ENCODE measurements at places on chromosomes 12 and 14.

DNA sequence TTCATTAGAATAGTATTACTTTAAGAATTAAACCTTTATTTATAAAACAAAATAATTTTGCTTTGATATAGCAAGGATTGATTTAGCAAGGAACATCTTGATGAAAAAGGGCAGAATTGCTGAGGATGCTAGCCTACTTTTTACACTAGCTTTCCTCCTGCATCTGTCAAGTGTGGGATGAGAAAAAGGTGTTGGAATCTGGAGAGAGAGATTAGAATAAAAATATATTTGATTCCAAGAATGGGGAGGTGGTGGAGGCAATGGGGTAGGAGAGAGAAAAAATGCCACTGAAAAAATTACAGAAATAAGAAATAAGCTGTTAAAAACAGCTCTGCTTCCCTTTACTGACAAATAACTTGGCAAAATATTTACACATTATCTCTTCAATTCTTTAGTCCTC, 98.9 kb downstream of the NUMB start:
- DNase-seq: no peak

DNA sequence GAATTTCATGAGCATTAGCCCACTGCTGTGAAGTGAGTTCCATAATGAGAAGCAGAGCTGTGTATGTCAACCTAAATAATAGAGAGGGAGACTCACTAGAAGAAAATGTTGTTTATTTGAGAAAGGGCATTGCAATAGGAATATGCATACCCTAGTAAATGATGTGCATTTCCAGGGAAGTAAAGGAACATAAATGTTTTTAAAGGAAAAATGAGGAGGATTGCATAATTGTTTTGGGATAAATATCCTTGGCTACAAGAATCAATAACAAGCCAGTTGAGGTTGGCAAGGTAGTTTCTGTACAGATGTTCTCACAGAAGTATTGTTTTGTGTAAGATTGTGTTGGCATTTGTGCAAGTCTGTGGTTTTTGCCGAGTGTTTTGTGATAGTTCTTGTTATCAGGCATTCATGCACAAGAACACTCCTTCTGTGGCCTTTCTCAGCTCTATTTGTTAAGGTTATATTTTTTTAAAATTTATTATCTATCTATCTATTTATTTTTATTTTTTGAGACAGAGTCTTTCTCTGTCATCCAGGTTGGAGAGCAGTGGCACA, 47.1 kb downstream of the EMP1 start:
- DNase-seq: no peak

GRCh38 chr14:69648480-69649451, 37.4 kb downstream of the SUSD6 start:
- DNase-seq: no peak

- DNase-seq: no peak
These were observed 49.1 kb upstream of the CAND1 start for GRCh38 chr12:67220065-67220464.

- no peak for DNase-seq
These were observed 110.4 kb downstream of the SLC6A15 start for GRCh38 chr12:84802161-84802560.

DNA sequence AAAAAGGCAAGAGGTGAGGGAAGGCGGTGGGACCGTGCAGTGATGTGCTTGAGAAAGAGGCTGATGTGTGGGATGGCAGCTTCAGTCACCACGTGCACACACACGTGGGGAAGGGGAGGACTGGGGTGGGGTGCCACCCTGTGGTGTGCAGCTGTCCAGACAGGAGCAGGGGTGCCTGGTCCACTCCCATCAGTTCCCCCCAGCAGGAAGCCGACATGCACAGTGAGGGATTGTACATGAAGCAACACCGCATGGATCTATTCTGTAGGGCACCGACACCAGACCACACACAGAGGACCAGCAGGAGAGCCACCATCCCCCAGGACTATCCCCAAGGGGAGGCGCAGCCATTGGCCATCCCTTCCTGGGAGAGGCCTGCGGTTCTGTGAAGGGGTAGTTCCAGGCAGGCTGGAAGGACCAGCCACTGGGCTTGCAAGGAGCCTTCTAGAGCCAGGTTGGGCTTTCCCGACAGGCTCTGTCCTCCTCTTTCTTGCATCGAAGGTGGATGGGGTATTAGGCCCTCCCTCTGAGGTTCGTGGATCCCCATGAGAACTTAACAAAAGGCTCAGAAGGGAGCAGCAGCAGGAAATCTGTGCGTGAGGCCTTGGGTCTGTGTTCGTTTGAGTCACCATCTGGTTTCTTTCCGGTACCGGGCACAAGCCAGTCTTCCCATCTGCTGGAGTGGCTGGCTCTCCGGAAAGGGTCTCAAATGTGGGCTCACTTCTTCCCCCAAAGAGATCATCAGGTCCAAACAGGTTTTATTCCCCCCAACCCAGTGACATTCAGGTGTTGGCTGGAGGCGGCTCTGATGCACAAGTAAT, 59.8 kb downstream of the PLEKHG3 start:
- DNase-seq: no peak

GRCh38 chr12:286531-287300, 24.1 kb upstream of the SLC6A13 start:
- DNase-seq: no peak

DNA sequence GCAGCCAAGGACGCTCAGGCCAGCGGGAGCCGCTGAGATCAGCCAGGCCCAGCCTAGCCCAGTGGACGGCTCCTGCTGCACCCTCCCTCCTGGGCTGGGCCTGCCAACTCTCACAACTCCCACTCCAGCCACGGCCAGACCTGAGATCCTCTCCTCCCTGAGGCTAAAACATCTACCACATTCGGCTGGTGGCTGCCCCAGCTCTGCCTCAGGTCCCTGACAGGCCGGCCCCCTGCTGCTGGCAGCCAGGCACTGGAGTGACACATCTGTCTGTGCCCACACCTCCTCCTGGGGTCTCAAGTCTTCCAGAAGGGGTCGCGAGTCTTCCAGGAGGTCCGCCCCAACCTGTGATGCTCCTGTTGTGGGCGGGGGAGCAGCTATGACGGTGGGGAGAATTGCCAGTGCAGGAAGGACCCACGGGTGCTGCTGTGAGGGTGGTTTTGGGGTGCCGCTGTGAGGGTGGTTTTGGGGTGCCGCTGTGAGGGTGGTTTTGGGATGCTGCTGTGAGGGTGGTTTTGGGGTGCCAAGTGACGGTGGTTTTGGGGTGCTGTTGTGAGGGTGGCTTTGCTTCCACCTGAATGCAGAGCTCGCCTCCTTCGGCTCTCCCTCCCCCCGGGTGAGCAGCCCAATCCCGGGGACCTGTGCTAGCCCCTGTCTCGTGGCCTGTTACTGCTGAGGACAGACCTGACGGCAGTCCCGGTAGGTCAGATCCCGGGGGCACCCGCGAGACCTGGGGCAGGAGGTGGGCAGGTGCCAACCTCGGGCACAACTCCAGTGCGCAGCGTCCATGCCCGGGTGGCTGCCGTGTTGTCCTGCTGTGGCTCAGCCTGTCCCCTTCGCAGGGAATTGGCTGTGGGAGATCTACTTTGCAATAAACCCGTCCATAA, 27.5 kb upstream of the C14orf180 start:
- peak; percentile 21 for DNase-seq

GRCh38 chr14:58066115-58066514, 85.9 kb downstream of the ARMH4 start:
- DNase-seq: no peak
